ENCODE measurements at places on chromosomes 3 and 15.

- DNase-seq, result no peak
Observed at GRCh38 chr3:7188551-7188950, 327.6 kb downstream of the GRM7 start.

DNA sequence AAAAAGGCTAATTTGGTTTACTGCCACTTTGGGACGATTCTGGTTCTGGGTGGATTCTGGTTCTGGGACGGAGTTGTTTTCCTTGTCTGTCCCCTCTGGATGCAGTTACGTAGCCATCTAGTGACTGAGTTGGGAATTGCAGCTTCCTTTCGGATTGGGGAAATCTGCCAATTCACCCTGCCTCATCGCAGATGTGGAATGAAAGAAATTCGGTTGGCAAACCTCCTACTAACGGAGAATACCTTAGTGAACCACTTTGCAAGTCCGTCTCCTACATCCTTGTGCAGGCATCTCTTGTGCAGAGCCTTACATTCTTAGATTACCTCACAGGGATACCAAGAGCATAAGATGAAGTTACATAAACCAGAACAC is 31.5 kb upstream of the AP4E1 start:
- no peak for DNase-seq

DNA sequence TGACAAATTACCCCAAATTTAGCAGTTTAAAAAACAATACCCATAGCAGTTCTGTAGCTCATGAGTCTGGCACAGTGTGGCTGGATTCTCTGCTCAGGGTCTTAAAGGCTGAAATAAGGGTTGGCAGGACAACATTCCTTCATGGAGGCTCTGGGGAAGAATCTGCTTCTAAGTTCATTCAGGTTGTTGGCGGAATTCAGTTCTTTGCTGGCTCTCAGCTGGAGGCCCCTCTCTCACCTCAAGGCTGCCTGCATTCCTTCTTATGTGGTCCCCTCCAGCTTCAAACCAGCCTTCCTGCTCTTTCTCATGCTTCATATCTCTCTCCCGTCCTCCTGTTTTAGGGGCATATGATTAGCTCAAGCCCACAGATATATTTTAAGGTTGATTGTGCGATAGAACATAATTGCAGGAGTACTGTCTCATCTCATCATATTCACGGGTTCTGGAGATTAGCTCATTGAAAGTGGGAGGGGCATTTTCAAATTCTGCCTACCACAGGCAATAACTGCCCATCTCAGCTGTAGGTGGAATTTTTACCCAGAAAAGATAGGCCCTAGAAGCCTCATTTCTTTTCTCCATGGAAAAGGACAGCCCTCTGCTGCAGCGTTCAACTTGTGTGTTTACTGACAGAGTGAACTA is 5.6 kb upstream of the ZBTB47 start:
- DNase-seq, result no peak

DNA sequence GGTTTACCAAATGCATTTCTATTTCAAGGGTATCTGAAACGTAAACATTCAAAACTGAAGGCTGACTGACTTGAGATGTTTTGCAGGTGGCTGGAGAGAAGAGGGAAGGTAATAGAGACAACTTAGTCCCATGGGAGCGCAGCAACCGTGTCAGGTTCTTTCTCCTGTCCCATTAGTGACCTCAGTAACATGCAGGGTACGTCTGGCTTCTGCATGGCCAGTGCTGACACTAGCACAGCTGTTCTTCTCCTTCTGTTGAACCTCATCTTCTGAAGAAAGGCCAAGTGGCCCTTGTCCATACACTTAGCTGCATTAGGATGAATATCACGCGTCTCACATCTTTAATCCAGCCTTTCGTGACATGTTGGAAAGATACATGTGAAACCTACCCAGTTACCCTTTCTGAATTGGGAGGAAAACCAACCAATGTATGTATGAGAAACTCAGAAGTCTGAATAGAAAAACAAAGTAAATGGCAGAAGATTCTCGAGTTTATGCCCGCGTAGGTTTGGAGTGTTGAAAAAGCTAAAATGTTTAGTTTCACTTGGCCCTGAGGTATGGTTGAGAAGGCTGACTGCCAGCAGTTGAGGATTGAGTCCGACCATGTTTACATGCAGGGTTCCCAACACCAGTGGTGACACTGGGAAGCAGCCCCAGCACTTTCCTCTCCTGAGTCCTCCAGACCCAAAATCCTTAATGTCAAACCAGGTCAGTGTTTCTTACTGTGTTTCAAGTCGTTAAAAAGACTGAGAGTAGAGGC is 10.3 kb downstream of the NCBP2 start:
- no peak for DNase-seq

DNA sequence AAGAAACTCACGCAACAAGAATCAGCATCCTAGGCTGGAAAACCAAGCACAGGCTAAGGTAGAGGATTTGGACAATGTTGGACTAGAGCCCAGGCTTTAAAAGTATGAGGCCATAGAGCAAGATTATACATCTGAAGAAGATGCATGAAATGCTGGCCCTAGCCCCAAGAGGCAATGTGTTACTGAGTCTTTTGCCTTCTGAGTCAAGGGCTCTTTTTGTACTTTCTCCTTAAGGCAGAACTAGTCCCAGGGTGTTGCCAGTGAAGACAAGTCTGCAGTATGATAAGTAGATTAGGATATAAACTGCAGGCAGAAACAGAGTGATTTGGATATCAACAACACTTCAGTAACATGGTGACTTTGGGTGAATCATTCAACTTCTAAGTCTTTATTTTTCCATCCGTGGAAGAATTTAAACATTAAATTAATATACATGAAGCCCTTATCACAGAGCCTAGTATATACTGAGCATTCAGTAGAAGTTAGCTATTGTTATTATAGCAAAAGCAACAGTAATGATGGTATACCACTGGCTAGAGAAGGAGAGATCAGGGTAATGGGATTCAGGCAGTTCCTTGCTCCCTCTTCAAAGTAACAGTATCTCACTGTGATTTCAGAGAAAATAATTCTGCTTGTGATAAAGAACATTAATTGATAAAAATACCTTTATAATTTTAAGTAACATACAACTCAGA is 99.9 kb upstream of the MLF1 start:
- no peak for DNase-seq

DNA sequence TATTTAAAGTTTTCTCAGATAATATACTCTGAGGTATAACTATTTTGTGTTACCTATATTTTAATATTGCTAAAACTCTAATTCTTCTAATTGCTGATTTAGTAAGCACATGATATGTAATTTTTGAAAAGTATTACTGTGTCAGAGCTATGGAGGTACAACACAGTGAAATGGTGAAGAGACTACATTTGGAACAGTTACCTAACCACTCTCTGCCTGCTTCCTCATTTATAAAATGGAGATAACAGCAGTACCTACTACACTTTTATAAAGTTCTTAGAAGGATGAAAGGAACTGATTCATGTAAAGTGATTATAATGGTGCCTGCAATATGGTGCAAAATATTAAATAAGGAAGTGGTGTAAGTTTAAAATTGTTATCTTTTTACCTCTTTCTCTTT is 16.3 kb upstream of the NEK10 start:
- DNase-seq, result no peak

DNA sequence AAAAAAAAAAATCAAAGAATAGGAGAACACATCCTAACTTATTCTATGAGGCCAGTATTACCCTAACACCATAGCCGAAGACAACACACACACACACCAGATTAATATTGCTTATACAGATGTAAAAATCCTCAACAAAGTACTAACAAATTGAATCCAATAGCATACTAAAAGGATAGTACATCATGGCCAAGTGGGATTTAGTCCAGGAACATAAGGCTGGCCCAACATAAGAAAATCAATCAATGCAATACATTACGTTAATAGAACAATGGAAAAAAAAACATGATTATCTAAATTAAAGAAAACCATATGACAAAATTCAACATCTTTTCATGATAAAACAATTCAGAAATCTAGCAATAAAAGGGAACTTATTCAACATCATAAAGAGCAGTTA is 79.1 kb downstream of the ADAMTS9 start:
- no peak for DNase-seq

DNA sequence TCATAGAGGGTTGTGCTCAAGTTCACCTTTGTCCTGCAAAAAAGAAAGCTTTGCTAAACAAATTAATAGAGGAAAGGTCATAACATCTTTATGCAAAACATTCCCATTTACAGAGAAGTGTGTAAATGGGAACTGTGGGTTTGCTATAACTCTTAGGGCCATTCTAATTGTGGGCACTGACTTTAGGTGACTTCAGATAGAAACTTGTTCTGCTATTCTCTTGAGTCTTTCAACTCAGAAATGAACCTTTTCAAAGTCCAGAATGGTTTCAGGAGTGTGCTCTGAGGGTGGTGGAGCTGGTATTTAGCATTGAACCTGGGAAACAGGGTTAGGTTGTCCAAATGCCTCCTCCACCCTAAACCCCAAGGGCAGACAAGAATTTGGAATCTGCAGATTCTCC is 34.0 kb downstream of the SPTSSB start:
- no peak for DNase-seq

DNA sequence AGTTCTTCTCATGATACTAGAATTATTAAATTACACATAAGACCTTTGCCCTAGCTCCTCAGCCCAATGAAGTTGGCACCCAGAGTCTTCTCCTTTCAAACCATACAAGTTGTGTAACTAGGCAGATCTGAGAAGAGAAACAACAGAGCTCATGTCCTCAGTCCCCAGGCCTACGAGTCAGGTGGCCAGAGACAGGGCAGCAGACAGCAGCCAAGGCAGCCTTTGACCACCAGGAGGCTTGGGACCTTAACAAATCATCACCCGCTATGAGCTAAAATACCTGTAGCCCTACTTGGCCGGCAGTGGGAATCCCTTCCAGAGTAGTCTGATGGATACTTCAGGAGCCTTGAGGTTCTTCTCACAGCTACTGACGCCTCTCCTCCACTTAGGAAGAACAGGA is 18.3 kb downstream of the STIMATE start:
- DNase-seq, result no peak

GRCh38 chr3:46163556-46164041 is 44.5 kb downstream of the CCR1 start:
- DNase-seq, result no peak

DNA sequence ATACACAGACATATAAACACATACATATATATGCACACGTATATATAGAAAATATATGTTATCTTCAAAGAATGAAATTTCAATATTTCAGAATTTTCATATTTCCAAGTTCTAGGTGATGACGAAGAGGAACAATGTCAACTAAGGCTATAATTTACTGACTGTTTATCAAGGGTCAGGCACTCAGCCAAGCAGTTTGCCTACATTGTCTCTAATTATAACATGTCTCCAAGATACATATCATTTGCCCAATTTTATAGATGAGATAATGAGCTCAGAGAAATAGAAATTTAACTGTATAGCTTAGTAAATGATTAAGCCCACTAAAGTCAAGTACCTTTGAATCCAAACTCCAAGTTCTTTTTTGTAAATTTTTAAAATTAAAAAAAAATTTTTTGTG is 99.9 kb upstream of the PLSCR4 start:
- DNase-seq, result no peak

- no peak for DNase-seq
Observed at GRCh38 chr15:86611417-86612040, 531.9 kb downstream of the AGBL1 start.

- DNase-seq, result no peak
Observed at GRCh38 chr15:58795825-58796224, 24.7 kb downstream of the MINDY2 start.

GRCh38 chr3:107676469-107677309 is 153.9 kb downstream of the BBX start:
- DNase-seq, result no peak

DNA sequence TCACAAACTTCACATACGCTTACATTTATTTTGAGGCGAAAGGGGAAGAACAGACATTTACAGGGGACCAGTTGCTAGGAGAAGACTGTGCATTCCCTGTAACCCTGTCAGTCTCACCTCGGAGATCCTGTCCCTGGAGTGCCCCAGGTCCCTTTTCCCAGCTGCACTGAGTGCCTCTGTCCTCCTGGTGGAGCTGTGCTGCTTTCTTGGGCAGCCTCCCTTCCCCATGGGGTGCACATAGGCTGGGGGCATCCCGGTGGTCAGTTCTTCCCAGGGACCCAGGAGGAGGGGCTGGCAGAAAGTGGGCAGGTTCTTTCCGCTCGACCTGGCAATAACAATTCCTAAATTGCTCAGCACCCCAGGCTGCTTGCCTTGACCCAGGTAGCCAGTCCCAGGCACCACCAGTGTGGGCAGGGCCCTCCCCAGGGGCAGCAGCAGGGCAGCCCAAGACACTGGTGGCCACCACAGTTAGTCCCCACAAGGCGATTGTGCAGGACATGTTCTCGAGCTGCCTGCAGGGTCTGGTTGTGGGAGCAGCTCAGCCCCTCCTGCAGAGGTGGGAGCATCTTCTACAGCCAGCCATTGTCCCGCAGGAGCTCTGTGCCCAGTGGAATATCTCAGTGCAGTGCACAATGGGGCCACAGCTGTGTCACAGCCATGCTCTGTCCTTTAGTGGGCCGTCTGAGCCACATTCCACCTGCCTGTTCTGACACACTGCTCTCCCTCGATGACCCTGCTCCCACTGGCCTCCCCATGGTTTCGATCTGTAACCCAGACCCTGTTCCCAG is 36.3 kb downstream of the APBA2 start:
- no peak for DNase-seq

GRCh38 chr3:172201870-172202236 is 162.5 kb downstream of the FNDC3B start:
- DNase-seq, result no peak

DNA sequence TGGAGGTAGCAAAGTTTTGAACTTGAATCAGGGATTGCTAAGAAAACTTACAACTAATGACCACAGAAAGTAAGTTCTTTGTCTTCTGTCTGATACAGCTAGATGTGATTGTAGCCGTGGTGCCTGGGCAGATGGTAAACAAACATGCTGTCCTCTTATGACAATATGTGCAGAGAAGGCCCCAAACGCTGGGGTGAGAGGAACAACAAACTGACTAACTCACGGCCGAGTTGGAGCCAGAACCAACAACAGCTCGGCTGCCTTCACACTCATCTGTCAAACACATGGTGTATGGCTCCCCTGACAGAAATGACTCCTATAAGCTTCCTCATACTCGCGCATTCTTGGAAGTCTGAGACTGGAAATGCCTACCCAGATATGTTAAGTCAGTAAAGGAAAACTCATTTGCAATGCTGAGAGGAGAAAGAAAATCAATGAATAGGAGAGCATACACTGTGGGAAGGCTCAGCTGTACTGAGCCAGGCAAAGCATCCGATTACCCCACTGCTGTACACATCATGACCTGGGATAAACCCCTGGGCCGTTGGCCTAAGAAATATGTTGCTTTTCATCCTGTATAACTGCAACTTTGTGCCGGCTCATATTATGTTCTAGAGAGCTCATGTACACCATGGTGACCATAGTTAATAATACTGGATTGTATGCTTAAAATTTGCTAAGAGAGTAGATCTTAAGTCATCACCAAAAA is 5.7 kb downstream of the THBS1 start:
- DNase-seq, result no peak

DNA sequence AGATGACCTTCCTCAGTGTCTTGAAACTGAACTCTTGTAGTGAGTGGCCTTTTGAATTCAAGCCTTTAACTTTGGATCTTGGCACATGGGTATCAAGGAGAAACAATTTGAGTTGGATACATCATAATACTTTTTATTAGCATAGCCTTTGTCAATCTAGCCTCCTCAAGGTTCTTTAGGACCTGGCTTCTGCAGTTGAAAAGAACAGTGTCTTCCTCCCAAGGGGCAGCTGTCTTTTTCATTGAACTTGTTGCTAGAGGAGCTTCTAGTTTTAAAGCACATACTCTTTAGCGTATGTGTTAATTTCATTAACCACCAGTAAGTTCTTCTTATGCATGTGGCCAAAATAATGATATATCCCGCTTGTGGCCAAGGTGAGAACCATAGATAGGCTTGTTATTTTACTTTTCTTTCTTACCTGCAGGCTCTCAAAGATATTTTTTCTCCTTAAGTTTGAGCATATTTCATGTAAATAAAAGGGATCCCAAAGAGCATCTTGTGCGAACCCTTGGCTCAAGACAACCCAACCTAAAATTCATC is 83.2 kb downstream of the GHSR start:
- DNase-seq, result no peak
